ENCODE measurements at places on chromosomes 7 and 10. TPM values are rescaled to one million over a fixed set of nuclear protein-coding genes. Genes with fewer than 3 reads are reported as not detected.

DNA sequence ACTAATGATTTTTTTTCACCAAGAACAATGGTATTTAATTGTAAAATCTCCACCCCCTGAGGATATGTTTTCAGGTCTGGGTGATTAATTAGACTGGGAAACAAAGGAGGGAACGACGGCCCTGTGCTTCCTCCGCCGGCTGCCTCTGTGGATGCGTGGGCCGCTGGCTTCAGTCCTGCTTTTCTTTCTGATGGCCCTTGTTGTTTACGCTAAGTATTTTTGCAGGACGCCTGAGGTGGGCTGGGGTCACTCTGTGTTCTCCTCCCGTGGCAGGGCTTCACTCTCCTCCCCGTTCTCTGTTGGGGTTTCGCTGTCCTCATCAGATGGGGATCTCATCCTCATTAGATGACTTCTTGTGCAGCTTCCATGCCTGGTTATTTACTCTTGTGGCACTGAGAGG lies 5.2 kb upstream of the ACBD5 start:
- DNase-seq: no peak
- 0 out of 2 replicates have a peak, but pooled peaks cover 4% of the 10 kb centered on the region for H3K27me3 ChIP-seq
- no peak overlapping the region for H3K27ac ChIP-seq
- H3K4me3 ChIP-seq: no peak overlapping the region

The FAM20C gene
- total RNA-seq: 0.18 TPM

GRCh38 chr7:127798023-127798422 lies 146.0 kb downstream of the SND1 start:
- no peak for DNase-seq
- no peak overlapping the region for H3K27ac ChIP-seq
- 0 out of 2 replicates have a peak, but pooled peaks cover 3% of the 10 kb centered on the region for H3K36me3 ChIP-seq
- no peak overlapping the region for H3K4me3 ChIP-seq
- H3K4me1 ChIP-seq: no peaks in the 10 kb centered on the region

The GHRHR gene
- not detected for total RNA-seq

DNA sequence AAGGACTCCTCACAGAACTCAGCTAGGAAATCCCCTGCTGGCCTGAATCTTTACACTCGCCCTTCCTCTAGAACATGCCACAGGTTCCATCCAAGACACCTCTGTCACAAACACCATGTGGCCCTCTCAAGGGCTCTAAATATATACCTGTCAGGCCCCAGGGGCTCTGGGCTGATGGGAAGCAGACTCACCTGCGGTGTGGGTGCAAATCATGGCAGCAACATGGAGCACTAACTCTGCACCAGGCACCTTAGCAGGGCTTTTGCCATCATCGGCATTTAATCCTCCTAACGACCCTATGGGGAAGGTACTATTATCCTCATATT lies 17.3 kb downstream of the SH3PXD2A start:
- DNase-seq: no peak
- no peaks in the 10 kb centered on the region for H3K36me3 ChIP-seq
- no peak overlapping the region for H3K27ac ChIP-seq
- no peaks in the 10 kb centered on the region for H3K27me3 ChIP-seq

All from SJSA1 (cell line).